ENCODE measurements at places on chromosomes 16 and 17. TPM values are rescaled to one million over a fixed set of nuclear protein-coding genes. Genes with fewer than 3 reads are reported as not detected.
A peak's percentile ranks its signal among the peaks of the same experiment; 100 is the strongest.

The KRT28 gene
- not detected for total RNA-seq

GRCh38 chr16:11670171-11671131 is 2.2 kb downstream of the SNN start:
- peak overlapping the region; percentile 87 for H3K4me3 ChIP-seq
- H3K4me1 ChIP-seq, result peaks cover 63% of the 10 kb centered on the region
- peak; percentile 66 for DNase-seq
- no peaks in the 10 kb centered on the region for H3K36me3 ChIP-seq
- peak overlapping the region; percentile 91 for H3K27ac ChIP-seq

The GAST gene
- not detected for total RNA-seq

The SPATA32 gene
- not detected for total RNA-seq

DNA sequence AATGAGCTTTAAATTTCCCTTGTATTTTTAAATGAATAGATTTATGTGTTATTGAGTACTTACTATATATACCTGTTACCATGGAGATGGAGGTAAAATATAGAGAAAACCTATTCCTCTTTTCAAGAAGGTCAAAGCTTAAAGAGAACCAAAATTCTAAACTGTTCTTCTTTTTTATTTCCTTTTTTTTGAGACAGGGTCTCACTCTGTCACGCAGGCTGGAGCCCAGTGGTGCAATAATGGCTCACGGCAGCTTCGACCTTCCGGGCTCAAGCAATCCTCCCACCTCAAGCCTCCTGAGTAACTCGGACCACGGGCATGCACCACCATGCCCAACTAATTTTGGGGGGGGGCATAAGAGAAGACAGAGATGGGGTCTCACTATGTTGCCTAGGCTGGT is 25.0 kb upstream of the TMEM97 start:
- H3K4me1 ChIP-seq, result no peaks in the 10 kb centered on the region
- H3K36me3 ChIP-seq, result no peaks in the 10 kb centered on the region
- H3K4me3 ChIP-seq, result no peak overlapping the region
- DNase-seq, result no peak

- no peaks in the 10 kb centered on the region for H3K27me3 ChIP-seq
- peak overlapping the region; percentile 99 for H3K27ac ChIP-seq
- H3K4me3 ChIP-seq, result peak overlapping the region; percentile 58
- peaks cover 51% of the 10 kb centered on the region for H3K4me1 ChIP-seq
These were observed 32.9 kb downstream of the TK2 start for GRCh38 chr16:66516808-66517585.

The FBXO39 gene
- total RNA-seq, result not detected

DNA sequence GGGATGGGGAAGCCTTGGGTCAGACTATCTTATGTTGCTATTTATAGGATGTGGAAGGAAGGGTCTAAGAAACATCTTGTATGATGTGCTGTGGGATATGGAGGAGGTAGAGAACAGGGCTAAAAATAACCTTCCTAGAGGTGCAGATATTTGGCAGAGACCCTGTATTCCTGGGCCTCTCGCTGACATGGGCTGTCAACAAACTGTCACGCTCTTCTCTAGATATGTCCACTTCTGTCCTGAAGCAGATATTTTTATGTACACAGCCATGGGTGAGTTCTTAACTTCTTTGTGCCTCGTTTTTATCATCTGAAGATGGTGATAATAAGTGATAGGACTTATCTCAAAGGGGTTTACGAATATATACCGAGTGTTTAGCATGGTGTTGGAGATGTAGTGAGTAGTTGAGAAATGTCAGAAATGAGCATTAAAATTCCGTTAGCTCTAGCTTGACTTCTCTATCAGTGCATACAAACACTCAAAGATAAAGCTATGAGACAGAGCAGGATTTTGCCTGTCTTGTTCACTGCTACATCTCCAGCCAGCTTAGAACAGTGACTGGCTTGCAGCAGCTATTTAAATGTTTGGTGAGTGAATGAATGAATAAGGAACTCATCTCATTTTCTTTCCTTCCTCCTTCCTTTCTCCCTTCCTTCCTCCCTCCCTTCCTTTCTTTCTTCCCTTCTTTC is 2.9 kb upstream of the AQP8 start:
- H3K4me3 ChIP-seq, result no peak overlapping the region
- H3K27ac ChIP-seq, result no peak overlapping the region
- no peaks in the 10 kb centered on the region for H3K27me3 ChIP-seq
- no peaks in the 10 kb centered on the region for H3K36me3 ChIP-seq
- no peak for DNase-seq
- no peaks in the 10 kb centered on the region for H3K4me1 ChIP-seq

GRCh38 chr17:28118362-28118761 is 75.9 kb downstream of the NLK start:
- peaks cover 8% of the 10 kb centered on the region for H3K4me1 ChIP-seq
- DNase-seq, result no peak
- no peaks in the 10 kb centered on the region for H3K36me3 ChIP-seq
- H3K27me3 ChIP-seq, result no peaks in the 10 kb centered on the region
- H3K4me3 ChIP-seq, result no peak overlapping the region
- H3K27ac ChIP-seq, result no peak overlapping the region

- DNase-seq, result no peak
- H3K4me1 ChIP-seq, result peaks cover 49% of the 10 kb centered on the region
- H3K27ac ChIP-seq, result no peak overlapping the region
- peak overlapping the region; percentile 67 for H3K4me3 ChIP-seq
- H3K27me3 ChIP-seq, result no peaks in the 10 kb centered on the region
These were observed 547 bp downstream of the RAB26 start for GRCh38 chr16:2148714-2149629.

GRCh38 chr17:41322094-41322902 is 6.8 kb upstream of the KRTAP17-1 start:
- no peaks in the 10 kb centered on the region for H3K4me1 ChIP-seq
- H3K4me3 ChIP-seq, result no peak overlapping the region
- DNase-seq, result no peak
- no peaks in the 10 kb centered on the region for H3K27me3 ChIP-seq
- no peaks in the 10 kb centered on the region for H3K36me3 ChIP-seq

DNA sequence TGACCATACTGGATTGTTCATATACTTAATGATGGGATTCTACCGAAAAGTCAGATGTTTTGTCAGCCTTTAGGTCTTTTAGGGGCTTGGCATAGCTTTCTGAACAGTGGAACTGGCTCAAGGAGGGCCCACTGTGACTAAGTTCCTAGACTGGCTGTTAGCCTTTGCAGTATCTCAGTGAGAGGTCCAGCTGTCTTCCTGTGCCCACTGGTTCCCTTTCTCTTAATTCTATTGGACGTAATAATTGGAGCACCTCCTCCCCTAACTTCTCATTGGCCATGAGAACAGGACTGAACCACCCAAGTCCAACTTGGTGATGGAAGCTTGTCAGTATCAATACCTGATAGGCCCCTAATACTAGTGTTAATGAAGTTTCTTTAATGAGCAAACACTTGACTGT is 13.5 kb downstream of the KPNA2 start:
- no peaks in the 10 kb centered on the region for H3K27me3 ChIP-seq
- H3K27ac ChIP-seq, result no peak overlapping the region
- DNase-seq, result no peak
- no peaks in the 10 kb centered on the region for H3K4me1 ChIP-seq

GRCh38 chr17:38428112-38428642 is at the start of gene ARHGAP23:
Gene ARHGAP23 (plus strand): TSS chr17:38428464. CDS start chr17:38428486, 22 bp downstream.
- DNase-seq, result peak; percentile 86
- no peaks in the 10 kb centered on the region for H3K27me3 ChIP-seq
- H3K4me3 ChIP-seq, result peak within 1 kb of the TSS; percentile 95
- H3K27ac ChIP-seq, result peak within 1 kb of the TSS; percentile 91
- H3K4me1 ChIP-seq, result peaks cover 37% of the 10 kb centered on the region

The ARHGDIA gene
- total RNA-seq, result 192 TPM

- peaks cover 60% of the 10 kb centered on the region for H3K27me3 ChIP-seq
- DNase-seq, result no peak
- peaks cover 7% of the 10 kb centered on the region for H3K4me1 ChIP-seq
- peak overlapping the region; percentile 59 for H3K4me3 ChIP-seq
- no peaks in the 10 kb centered on the region for H3K36me3 ChIP-seq
These were observed 533 bp downstream of the SLC6A4 start for GRCh38 chr17:30234964-30235363.

The RNF151 gene
- total RNA-seq, result not detected
